ENCODE measurements at places on chromosomes 1 and 21.

GRCh38 chr1:108502138-108502537, 52.0 kb downstream of the NBPF6 start:
- no peak for DNase-seq

DNA sequence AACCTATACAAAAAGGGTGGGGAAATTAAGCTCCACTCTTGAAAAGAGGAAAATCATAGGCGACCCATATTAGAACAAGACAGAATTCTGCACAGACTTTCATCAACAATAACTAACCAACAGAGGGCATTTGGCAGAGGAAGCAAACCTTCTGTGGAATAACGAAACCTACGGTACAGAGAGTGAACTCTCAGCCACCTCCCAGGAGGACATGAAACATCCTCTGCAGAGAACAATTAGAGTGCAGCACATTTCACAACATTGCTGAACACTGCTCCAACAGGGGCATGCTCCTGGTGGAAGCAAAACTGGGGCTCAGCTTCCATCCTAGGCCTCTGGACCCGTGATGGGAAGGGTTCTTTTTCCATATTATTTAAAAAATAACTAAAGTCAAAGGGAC, 110.9 kb downstream of the KCNJ15 start:
- DNase-seq, result no peak

- no peak for DNase-seq
Measured at GRCh38 chr1:93713341-93713740, 31.7 kb upstream of the BCAR3 start.

- DNase-seq, result no peak
Measured at GRCh38 chr1:228000416-228000815, 6.4 kb upstream of the WNT3A start.

- DNase-seq, result peak; percentile 30
Measured at GRCh38 chr1:29793101-29793546, 556.8 kb downstream of the PTPRU start.

DNA sequence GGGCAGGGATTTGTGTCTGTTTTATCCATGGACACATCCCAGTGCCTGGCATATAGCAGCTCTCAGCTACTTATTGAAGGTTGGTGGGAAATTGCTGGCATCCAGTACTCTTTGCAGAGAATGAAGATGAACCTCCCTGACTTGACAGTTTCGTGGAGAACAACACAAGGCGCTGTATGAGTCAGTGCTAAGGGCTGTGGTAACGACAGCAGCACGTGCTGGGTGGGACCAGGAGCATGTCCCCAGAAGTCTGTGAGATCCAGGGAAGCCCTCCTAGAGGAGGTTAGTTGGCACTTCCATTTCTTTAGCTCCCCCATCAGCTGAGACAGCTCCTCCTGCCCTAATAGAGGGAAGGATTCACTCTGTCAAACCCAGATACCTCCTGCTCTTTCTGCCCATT, 25.9 kb upstream of the IL19 start:
- no peak for DNase-seq

GRCh38 chr1:181100934-181101333, 12.4 kb downstream of the IER5 start:
- DNase-seq, result no peak

DNA sequence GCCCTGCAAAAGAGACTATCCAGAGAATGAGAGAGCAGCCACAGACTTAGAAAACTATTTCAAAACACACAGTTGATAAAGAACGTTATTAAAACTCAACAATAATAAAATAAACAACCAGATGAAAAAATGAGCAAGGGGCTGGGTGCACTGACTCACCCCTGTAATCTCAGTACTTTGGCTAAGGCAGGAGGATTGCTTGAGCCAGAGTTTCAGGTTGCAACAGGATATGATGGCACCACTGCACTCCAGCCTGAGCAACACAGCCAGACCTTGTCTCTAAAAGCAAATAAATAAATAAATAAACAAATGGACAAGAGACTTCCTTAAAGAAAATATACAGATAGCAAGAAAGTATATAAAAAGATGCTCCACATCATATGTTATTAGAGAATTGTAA, 144.6 kb downstream of the LRRIQ3 start:
- DNase-seq, result no peak

DNA sequence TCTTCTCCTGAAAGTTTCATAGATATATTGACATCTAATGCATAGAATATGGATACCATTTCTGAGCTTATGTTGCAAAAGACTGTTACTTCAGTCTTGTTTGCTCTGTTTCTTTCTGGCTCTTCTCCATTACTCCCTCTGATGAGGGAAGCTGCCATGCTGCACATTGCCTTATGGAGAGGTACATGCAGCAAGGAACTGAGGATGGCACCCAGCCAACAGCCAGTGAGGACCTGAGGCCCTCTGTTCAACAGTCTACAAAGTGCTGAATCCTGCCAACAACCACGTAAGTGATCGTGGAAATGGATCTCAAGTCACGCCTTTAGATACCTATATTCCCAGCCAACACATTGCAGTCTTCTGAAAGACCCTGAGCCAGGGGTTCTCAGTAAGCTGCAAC, 66.6 kb upstream of the ADAMTS5 start:
- DNase-seq, result no peak

GRCh38 chr1:117341123-117341522, 26.1 kb upstream of the MAN1A2 start:
- no peak for DNase-seq

GRCh38 chr1:200317236-200317635, 92.6 kb downstream of the ZNF281 start:
- no peak for DNase-seq

DNA sequence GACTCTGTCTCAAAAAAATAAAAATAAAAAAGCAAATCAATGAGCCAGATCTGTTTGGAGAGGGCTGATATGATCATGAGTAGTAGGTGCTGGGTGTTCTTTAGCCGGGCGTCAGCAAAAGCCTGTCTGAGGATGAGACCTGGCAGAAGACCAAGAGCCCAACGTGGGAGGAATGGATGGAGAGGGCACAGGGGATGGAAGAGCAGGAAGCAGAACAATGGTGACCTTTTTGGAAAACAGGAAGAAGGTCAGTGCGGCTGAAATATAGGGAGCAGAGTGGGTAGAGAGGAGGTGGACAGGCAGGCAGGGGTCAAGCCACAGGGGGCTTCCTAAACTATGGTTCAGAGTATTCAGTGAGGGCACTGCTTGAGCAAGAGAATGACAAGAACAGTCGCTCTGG, 30.9 kb downstream of the VWA5B1 start:
- DNase-seq, result no peak

DNA sequence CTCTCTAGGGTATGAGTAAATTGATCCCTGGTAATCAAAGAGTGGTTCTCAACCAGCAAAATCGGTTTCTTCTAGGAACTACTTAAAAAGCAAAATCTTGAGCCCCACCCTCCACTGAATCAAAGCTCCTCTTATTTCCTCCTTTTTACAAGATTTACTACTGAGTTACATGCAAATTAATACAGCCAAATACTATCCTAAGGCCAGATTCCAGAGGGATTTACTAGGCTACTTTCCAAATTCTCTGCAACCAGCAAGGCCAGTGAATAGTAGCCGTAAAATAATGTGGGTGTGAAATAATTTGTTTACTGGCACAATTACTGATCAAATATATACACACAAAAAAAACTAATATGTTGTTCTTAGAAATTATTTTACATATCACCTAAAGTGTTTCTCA, 1583.8 kb downstream of the NCAM2 start:
- DNase-seq, result no peak

DNA sequence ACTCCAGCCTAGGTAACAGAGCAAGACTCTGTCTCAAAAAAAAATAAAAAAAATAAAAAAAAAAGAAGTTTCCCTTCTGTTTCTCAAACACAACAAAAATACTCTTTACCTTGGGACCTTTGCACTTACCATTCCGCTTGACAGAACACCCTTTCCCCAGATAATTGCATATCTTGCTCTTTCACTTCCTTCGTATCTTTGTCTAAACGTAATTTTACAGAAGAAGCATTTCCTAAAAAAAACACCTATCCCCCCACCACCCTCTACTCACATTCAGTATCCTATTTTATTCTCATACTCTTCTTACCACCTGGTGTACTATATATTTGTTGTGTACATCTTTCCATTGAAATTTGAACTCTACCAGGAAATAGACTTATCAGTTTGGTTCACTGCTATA, 32.7 kb downstream of the ASH1L start:
- no peak for DNase-seq

DNA sequence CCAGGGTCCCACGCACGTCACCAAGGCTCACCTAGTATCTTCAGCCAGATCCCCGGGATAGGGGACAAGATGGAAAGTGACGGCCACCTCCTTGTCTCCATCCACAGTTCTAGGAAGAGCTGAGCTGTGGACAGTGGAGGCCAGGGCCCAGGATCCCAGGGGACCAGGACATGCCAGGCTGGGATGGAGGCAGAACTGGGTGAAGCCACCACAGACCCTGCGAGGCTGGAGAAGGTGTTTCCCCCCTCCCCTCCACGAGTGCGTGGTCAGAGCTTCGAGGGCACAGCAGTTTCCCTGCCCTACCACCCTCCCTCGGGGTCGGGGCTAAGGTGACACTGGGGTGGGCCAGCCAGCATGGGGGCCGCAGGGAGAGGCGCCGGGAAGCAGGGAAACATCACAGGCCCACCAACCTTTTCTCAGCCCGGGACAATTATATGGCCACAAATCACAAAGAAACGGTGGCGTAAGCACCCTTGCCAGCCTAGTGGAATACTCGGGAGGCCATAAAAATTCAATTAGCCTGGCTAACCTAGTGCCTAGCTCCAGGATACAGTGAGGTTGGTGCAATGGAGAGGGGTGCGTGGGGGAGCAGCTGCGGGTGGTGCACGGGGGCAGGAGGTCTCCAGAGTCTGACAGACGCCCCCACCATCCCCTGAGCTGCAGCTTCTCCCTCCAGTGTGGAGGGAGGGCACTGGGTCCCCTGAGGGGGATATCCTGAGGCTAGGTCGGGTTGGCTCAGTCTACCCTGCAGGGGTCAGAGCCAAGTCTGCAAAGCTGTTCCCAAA, 13.4 kb downstream of the DRAXIN start:
- DNase-seq, result no peak

DNA sequence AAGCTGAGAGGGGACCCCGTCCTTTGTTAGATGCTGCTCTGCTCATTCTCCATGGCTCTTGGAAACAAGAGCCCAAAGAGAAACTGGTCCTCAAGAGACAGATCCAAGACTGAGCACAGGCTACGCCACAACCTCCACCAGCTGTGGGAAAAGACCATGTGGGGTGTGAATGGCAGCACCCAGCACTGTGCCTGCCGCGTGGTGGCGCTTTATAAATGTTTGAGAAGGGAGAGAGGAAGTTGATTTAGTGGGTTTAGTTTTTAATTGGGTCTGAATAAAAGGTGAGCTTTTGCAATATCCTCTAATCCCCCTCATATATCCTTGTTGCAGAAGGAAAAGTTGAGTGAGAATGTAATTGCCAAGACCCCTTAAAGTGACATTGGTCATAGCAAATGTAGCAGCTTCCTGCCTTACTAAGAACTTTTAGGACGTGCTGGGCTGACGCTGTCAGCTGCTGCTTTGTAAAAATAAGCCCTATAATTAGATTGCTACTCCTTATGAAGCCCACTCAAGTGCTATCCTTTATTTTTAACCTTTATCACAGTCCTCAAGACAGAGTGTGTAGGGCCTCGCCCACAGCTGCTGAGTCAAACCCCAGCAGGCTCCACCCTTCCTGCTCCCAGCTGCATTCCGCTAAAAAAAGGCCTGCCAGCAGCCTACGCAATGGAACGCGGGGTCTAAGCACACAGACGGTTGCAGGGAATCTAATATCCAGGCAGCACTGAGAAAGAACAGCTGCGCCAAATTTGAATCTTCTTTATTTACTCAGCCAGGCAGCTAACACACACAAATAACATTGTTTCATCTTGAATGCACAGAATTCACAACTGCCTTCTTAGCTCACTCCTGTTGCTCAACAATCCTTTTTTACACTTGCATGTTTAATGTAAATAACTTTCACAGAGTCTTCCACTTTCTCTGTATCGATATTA, 47.4 kb upstream of the PRDX6 start:
- peak; percentile 29 for DNase-seq

GRCh38 chr1:88523854-88524528, 160.1 kb upstream of the PKN2 start:
- DNase-seq, result no peak

DNA sequence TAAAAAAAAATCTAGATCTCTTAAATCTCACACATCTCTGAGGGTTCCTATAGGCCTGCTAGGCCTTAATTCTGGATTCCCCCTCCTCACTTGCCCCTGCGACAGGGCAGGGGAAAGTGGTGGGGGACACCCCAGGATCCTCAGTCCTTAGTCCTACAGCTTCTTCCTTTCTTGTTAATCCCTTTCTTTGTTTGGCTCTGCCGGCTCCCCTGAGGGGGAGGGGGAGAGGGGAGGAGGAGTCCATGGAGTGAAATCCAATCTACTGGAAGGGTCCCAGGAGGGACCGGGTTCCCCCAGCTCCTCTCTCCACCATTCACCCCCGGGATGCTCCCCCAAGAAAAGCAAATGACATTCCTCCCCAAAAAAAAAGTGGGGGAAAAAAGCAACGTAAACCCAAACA, 8.5 kb downstream of the MEX3A start:
- no peak for DNase-seq

DNA sequence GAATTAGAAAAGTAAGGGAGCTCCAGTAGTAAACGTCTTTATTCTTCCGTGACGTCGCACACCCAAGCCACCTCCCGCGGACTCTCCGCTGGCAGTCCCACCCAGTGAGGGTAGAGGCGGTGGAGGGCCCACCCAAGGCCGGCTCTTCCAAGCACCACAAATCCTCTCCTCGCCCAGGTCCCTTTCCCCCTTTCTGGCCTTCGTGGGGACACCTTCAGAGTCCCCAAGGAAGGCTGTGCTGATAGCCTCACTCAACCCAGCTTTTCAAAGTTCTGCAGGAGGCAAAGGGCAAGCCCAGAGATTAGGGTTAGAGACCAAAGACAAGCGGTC, 349 bp upstream of the GPN2 start:
- no peak for DNase-seq

DNA sequence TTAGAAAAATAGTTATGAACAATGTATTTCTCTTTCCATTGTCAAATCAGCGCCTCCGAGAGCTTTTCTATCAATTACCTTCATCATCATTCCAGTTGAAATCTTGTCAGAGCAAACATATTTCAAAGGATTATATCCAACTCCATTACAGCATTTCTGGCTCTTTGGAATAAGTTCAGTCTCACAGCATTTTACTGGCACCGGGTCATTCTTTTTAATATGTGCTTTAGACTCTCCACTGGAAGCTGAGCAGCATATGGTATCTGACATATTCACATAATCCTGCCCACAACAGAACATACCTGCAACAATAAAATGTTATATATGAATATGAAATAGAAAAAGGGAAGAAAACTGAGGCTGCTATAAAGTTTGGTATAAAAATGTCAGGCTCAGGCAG, 222.9 kb downstream of the KCTD3 start:
- no peak for DNase-seq
